Breast epithelium (tissue), 4 donors: ENCODE measurements at places on chromosomes 4 and X. TPM values are rescaled to one million over a fixed set of nuclear protein-coding genes. Genes with fewer than 3 reads are reported as not detected.

DNA sequence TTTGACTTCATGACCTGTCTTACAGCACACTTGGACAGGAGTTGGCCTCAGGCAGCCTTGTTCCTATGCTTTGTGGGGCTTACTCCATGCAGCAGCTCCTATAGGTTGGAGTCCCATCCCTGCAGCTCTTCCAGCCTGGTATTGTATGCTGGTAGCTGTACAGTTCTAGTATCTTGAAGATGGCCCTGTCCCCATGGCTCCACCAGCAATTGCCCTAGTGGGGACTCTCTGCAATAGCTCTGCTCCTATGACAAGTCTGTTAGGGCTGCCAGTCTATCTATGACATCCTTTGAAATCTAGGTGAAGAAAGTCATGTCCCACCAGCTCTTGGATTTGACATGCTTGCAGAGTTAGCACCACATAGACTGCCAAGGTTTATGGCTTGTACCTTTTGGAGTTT lies 252.6 kb downstream of the ANTXR2 start:
- no peak for DNase-seq

DNA sequence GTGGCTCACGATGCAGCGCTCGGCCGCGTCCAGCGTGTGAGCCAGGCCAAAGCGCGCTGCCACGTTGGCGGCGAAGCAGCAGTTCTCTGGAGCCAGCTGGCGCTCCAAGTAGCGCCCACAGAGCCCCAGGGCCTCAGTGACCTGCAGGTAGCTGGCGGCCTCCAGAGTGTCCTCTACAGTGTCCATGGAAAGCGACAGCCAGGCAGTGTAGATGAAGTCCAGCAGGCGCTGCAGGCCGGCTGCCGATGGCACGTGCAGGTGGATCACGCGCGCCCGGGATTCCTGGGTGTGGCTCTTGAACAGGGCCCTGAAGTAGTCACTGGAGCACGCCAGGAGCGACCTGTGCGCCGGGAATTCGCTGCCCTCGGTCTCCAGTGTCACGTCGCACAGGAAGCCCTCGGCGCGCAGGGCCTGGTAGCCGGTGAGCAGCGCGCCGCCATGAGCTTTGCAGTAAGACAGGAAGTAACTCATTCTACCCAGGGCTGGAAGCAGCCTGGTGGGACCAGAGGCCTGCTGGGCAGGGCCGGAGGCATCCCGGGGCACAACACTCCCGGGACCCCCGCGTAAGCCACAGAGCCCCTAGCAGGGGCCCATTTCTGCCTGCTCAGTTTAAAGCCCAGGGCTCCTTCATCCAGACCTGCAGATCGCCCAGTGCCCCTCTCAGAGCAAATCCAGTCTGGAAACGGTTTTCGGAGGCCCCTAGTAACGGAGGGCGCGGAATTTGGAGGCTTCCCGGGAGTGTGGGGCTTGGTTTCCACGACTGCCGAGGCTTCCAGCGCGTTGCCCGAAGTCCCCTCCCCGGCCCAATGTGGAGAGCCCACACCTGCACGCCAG lies 595 bp downstream of the KLHL34 start:
- no peak for DNase-seq

- DNase-seq = no peak
Measured at GRCh38 chr4:138967313-138967712, 48.3 kb upstream of the NOCT start.

DNA sequence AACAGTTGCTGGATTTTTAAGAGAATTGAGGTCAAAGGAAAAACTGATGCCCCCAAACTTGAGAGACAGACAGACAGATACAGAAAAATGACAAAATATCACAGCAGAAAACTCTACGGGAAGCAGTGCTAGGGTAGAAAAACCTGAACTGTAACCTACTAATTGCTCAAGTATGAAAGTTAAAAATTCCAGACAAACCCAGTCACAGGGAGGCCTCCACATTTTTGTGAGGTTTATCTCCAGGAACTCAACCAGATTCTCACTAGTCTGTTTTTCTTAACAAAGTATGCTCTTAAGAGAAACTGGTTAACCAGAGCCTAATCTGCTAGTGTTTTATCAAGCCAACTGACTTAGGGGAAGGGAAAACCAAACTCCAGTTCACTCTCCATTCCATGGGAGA lies 19.9 kb upstream of the PPP3CA start:
- no peak for DNase-seq

- DNase-seq = no peak
Measured at GRCh38 chrX:104105330-104106262, 6.7 kb upstream of the ZCCHC18 start.

GRCh38 chr4:124265701-124266100 lies 446.8 kb downstream of the ANKRD50 start:
- no peak for DNase-seq

- no peak for DNase-seq
Measured at GRCh38 chr4:25487155-25487554, 110.1 kb downstream of the ANAPC4 start.

DNA sequence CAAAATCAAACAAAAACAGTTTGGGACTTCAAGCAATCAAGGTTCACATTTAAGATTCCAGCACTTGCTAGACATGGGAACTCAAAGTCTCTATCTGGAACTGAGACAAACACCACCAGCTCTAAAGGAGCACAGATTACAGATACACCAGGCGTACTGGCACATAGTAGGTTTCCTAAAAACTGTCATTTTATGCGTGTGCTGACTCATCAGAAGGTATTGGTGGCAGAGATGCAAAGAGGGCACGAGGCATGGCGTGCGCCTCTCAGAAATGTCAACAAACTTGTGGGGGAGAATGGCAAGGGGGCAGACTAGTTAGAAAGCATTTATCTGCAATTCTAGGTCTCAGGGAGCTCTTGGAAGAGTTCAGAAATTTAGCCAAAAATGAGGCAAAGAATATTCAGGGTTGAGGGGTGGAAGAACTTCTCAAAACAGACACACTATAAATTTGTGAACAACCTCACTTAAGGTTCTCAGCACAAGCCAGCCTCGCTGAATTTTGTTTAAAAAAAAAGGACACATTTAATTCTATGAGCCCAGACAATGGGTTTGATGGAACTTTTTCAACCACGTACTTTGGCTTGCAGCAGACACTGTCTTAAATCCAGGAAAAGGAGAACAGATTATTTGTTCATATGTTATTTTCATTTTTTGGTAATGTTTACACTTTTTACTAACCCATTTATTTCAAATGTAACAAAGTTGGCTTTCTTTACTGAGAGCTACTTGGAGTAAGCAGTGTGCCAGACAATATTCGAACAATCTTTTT lies 100.0 kb downstream of the SHISA3 start:
- DNase-seq = no peak

DNA sequence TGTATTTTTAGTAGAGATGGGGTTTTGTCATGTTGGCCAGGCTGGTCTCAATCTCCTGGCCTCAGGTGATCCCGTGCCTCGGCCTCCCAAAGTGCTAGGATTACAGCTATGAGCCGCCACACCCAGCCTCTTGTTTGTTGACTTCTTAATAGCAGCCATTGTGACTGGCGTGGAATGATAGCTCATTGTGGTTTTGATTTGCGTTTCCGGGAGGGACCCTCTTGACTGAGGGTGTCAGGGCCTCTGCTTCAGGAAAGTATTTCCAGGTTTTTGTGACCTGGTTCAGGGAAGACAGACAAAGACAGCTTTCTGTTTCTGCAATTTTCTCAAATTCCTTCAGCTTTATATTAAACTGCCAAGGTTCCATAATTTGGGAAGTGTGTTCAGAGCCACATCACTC lies 15.1 kb downstream of the CSF2RA start:
- no peak for DNase-seq

DNA sequence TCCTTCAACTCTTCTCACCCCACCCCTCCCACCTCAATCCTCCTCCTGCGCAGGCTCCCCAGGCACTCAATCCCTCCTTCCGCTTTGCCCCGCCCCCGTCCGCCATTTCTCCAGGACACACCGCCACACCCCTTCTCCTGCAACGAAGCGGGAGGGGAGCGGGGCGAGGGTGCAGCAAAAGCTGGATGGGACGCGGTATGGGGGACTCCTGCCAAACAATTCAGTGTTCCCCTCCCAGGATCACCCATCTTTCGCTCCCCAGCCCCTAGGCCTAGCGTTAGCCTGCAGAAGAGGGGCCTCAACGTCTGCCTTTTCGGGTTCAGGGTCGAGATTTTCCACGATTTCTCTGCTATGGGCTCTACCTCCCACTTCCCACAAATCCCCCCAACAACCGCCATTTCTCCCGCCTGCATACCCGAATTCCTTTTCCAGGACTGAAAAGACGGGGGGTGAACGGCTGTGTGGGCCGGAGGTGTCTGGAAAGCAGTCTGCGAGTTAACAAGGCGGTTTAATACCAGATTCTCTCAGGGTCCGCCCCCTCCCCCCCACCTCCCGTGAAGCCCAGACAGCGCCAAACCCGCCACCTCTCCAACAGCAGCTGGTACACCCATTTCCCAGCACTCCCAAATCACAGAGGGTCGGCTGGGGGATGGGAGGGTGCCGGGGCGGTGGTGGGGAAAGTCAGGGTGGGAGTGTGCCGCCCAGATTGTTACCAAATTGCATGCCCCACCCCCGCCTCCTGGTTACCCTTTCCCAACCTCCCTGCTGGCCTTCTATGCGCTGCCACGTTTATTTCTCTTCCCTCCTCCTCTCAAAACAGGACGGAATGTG lies 774 bp downstream of the ARMCX2 start:
- DNase-seq = peak; percentile 70

- no peak for DNase-seq
Measured at GRCh38 chr4:173272996-173273395, 61.2 kb downstream of the HMGB2 start.

Gene MAGEA9
- not detected for total RNA-seq

Gene MED12
- total RNA-seq = 33.9 TPM

Gene NAA11
- total RNA-seq = not detected

Gene AKAP14
- not detected for total RNA-seq

Gene LRAT
- total RNA-seq = not detected
